GM12878 (cell line): ENCODE measurements at places on chromosomes 1 and 21. TPM values are rescaled to one million over a fixed set of nuclear protein-coding genes. Genes with fewer than 3 reads are reported as not detected.

The SPOCD1 gene
- total RNA-seq: 0.23 and 0.56 TPM in 2 replicates

The GCSAML gene
- not detected in 2 replicates for total RNA-seq

The B3GALT5 gene
- 0.03 and 0.08 TPM in 2 replicates for total RNA-seq

- no peak for DNase-seq
- no peaks in the 10 kb centered on the region for H3K36me3 ChIP-seq
- H3K27me3 ChIP-seq: no peaks in the 10 kb centered on the region
- no peaks in the 10 kb centered on the region for H3K4me1 ChIP-seq
These were observed 6.0 kb upstream of the STMN1 start for GRCh38 chr1:25912076-25912831.

- peaks cover 11% of the 10 kb centered on the region for H3K27me3 ChIP-seq
- H3K4me3 ChIP-seq: no peak overlapping the region
- H3K36me3 ChIP-seq: no peaks in the 10 kb centered on the region
- no peak for DNase-seq
- H3K4me1 ChIP-seq: no peaks in the 10 kb centered on the region
These were observed 1.6 kb upstream of the KCND3 start for GRCh38 chr1:111990878-111991718.

GRCh38 chr21:38663282-38663681, 142.4 kb upstream of the ETS2 start:
- H3K36me3 ChIP-seq: no peaks in the 10 kb centered on the region
- H3K4me1 ChIP-seq: no peaks in the 10 kb centered on the region
- no peak overlapping the region for H3K27ac ChIP-seq

GRCh38 chr1:25566730-25567341, 23.4 kb downstream of the LDLRAP1 start:
- no peak overlapping the region for H3K4me3 ChIP-seq
- DNase-seq: no peak

- H3K4me1 ChIP-seq: peaks cover 47% of the 10 kb centered on the region
- no peak overlapping the region for H3K4me3 ChIP-seq
- no peaks in the 10 kb centered on the region for H3K36me3 ChIP-seq
These were observed 78.9 kb downstream of the CD46 start for GRCh38 chr1:207830788-207831187.
